Motor neuron (in vitro differentiated cells): ENCODE measurements at places on chromosomes 5 and 9. TPM values are rescaled to one million over a fixed set of nuclear protein-coding genes. Genes with fewer than 3 reads are reported as not detected.

TAS2R1 gene
- 0.81 and 1.0 TPM in 2 replicates for total RNA-seq

IRX4 gene
- total RNA-seq: 0.24 TPM in 1 of 2 replicates, not detected in the other

SLC1A1 gene
- total RNA-seq: 12.7 and 13.4 TPM in 2 replicates

MAP1B gene
- 359 and 371 TPM in 2 replicates for total RNA-seq

MUSK gene
- total RNA-seq: 0.29 and 0.89 TPM in 2 replicates

APBA1 gene
- 20.6 and 28.3 TPM in 2 replicates for total RNA-seq

FOXD4L5 gene
- 0.78 and 0.85 TPM in 2 replicates for total RNA-seq

ISL1 gene
- 38.0 and 40.7 TPM in 2 replicates for total RNA-seq

RGS14 gene
- total RNA-seq: 2.3 and 8.0 TPM in 2 replicates

ZFP37 gene
- total RNA-seq: 12.5 and 12.7 TPM in 2 replicates

PKD2L2 gene
- 0.54 and 1.9 TPM in 2 replicates for total RNA-seq

CDH9 gene
- 0.64 and 0.74 TPM in 2 replicates for total RNA-seq

PHF24 gene
- total RNA-seq: 0.15 and 0.32 TPM in 2 replicates

PCDHB10 gene
- 0.64 and 0.73 TPM in 2 replicates for total RNA-seq

LIFR gene
- 23.0 and 23.5 TPM in 2 replicates for total RNA-seq

FAM151B gene
- 1.7 and 2.1 TPM in 2 replicates for total RNA-seq
